Psoas muscle (tissue), 8 donors: ENCODE measurements at places on chromosomes 2 and 18.

- no peak for DNase-seq
Measured at GRCh38 chr18:52082246-52082645, 257.8 kb upstream of the DCC start.

DNA sequence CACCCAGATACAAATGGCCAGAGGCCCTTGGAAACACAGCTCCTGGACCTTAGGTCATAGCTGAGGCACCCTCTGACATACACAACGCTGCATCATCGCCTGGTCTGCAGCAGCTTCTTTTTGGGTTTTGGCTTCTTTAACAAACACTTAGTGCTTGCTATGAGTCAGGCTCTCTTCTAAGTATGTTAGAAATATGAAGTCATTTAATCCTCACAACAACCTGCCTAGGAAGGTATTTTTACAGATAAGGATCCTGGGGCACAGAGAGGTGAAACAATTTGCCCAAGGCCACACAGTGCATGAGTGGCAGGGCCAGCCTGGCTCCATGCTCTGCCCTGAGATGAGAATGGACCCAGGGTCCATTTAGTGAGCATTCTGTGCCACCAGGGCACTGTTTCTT lies 96.6 kb downstream of the TMEM17 start:
- no peak for DNase-seq

GRCh38 chr2:130963196-130963848 lies 126.6 kb downstream of the ARHGEF4 start:
- DNase-seq, result no peak

DNA sequence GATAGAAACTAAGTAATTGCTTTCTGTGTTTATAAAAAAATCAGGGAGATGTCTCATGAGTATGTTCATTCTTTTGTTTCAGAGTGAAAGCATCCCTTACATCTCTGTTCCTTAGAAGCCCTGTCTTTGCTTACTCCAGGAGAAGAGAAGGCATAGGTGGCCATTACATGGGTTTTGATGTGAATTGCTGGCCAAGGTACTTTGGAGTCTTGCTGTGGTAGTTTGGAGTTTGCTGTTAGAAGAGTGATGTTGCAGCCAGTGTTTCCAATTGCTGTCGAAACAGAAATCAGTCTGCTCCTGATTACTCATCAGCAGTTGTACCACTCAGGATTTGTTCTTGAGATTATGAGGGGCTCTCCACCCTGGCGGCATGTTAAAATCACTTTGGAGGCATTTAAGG lies 97.8 kb upstream of the KLHL14 start:
- DNase-seq, result no peak

DNA sequence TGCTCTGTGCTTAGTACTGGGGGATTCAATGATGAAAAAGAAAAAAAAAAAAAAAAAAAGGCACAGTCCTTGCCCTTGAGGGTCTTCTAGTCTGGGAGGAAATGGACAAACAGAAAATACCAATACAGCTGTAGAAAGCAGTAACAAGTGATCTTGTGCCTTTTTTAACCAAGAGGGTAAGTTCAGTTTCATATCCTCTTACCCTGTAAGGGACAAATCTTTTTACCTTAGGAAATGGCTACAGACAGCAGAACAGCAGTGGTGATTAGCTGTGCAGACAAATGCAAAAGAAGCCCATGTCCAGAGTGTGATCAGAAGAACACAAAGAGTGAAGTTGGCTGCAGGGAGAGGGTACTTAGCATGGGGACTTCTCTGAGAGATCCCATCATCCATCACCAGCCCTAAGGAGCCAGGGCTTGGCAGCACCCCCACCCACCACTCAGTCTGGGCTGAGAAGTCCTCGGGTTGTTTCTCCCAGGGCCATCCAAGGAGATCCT lies 102.9 kb downstream of the ALPK2 start:
- no peak for DNase-seq

DNA sequence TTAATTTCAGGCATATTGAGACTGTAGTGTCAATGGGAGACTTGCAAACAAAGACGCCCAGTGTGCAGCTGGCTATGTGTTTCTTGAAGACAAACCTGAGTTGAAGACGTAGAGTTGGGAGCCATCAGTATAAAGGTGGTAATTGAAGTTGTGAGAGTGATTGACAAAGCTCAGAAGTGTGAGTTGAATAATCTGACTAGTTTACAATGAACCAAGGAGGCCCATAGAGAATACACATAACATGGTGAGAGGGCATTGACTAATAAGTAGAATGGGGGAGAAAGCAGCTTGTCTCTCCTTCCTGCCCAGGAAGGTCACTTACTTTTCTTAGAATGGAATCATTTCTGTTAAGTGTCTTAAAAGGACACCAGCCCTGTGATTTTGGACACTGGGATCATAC lies 14.1 kb downstream of the SP110 start:
- DNase-seq, result no peak

DNA sequence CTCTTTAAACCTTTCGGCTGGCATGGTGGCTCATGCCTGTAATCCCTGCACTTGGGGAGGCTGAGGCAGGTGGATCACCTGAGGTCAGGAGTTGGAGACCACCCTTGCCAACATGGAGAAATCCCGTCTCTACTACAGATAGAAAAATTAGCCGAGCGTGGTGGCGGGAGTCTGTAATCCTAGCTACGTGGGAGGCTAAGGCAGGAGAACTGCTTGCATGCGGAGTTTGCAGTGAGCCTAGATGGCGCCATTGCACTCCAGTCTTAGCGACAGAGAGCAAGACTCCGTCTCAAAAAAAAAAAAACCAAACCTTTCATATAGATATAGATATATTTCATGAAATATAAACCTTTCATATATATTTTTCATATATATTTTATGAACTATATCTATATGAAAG lies 864.7 kb downstream of the TRIB2 start:
- no peak for DNase-seq

DNA sequence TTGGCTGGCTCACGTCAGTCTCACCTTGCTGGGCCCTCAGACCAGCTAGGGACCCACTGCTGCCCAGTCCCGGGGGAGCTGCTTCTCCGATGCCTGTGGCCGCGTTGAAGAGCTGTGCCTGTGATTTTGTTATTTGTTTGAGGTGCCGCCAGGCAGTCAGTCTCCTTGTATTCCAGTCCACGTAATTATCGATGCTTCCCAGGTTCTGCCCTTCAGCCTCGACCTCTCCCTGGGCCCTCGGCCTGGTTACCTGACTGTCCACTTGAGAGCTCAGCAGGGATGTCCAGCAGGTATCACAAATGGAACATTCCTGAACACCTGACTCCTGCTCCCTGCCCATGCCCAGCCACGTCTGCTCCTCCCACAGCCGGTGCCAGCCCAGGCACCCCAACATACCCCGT lies 195.9 kb upstream of the HS6ST1 start:
- DNase-seq, result no peak

- DNase-seq, result no peak
Measured at GRCh38 chr18:9647496-9648323, 33.4 kb upstream of the PPP4R1 start.

DNA sequence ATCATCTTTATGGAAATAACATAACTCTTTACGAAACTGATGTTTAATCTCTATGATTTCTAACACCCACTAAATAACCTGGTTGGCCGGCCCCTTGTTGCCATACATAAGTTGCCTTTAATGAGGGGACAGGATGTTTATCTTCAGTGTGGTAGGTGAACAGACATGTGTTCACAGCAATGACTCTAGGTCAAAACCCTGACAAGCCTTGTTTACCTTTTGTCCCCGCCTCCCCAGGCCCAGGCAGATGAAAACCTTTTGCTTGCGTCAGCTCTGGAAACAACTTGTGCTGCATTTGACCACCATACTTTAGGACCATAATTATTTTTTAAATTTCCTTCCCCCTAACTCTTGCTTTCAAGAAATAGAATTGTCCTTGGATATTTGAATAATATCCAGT lies 2.9 kb upstream of the DSG4 start:
- DNase-seq, result no peak

GRCh38 chr2:67892339-67892846 lies 170.4 kb downstream of the C1D start:
- DNase-seq, result no peak

DNA sequence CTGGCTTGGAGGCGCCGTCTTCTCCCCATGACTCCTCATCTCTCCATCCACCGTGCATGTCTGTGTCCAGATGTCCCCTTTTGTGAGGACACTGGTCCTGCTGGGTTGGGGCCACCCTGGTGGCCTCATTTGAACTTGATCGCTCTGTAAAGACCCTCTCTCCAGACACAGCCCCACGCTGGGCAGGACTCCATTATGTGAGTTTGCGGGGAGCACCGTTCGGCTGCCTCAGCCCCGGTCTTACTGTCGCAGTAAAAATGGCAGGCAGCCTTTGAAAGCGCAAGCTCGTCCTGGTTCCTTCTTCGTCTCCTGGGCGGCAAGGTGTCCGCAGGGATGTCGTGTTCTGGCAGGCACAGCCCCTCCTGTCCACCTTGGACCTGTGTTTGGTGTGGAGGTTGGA lies 17.7 kb downstream of the NFATC1 start:
- DNase-seq, result peak; percentile 41

DNA sequence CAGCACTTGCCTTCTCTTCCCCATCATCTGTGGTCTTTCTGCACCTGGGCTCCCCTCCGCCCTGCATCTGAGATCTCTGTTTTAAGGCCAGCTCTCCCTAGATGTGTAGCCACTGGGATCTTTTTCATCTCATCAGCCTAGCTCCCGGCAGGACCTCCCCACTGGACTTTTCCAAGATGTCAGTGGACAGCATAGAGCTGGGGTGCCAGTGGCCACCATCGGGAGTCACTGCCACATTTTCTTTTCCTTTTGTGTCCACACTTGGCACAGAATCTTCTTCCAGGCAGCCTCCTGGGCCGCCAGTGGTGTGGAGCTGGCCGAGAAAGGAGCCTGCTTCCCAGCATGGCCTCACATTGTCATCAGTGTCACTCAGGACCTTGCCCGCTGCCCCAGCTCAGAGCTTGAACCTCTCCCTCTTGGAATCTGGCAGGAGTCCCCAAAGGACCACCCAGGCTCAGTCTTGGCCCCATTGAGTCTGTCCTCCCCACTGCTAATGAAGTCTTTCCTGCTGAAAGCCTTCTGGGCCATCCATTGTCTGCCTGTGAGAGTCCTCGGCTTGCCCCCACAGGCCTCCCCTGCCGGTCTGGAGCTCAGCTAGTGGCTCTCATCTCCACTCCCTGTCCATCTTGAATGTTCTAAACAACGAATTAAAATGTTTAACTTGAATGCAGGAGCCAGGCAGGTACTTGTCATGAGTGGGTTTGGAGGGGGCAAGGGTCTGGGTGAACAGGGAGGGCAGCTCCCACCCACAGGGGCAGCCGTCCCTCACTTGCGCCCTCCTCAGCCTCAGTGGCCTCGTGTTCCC lies 324.4 kb downstream of the GBX2 start:
- no peak for DNase-seq

DNA sequence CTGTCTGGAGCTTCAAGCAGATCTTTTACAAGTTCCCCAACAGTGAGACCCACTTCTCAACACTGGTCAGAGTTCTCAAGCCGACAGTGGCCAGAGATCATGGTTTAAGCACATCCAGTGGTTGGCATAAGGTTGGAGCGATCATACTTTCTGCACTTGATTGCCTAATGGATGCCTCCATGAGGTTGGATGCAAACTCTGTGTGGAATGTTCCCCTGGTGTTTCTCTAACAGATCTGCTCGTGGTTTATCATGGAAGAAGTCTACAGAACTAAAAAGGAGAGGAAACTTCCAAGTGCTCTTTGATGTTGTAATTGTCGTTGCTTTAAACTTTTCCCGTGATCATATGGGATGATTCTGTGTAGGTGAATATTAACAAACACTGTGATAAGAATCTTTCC lies 60.7 kb downstream of the SH3RF3 start:
- no peak for DNase-seq

DNA sequence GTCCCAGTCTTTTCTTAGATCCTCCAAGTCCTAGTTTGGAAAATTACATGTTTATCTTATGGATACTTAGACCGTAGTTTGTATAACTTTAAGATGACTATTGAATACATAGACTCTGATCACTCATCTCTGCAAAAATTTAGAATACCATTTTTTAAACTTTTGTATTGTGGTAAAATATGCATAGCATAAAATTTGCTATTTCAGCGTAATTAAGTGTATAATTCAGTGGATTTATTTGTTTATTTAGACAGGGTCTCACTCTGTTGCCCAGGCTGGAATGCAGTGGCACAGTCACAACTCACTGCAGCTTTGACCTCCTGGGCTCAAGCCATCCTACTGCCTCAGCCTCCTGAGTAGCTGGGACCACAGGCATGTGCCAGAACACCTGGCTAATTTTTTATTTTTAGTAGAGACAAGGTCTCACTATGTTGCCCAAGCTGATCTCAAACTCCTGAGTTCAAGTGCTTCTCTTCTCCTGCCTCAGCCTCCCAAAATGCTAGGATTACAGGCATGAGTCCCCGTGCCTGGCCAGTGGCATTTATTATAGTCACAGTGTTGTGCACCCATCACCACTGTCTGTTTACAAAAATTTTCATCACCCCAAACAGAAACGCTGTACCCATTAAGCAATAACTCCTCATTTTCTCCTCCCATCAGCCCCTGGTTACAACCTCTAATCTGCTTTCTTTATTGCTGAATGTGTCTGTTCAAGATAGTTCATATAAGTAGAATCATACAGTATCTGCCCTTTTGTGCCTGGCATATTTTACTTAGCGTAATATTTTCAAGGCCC lies 90.0 kb downstream of the MAP3K20 start:
- no peak for DNase-seq

GRCh38 chr18:10202845-10203321 lies 251.6 kb upstream of the APCDD1 start:
- no peak for DNase-seq

GRCh38 chr18:57728941-57729511 lies 74.1 kb downstream of the ATP8B1 start:
- no peak for DNase-seq

GRCh38 chr2:109144271-109144670 lies 15.3 kb downstream of the SH3RF3 start:
- DNase-seq, result no peak

DNA sequence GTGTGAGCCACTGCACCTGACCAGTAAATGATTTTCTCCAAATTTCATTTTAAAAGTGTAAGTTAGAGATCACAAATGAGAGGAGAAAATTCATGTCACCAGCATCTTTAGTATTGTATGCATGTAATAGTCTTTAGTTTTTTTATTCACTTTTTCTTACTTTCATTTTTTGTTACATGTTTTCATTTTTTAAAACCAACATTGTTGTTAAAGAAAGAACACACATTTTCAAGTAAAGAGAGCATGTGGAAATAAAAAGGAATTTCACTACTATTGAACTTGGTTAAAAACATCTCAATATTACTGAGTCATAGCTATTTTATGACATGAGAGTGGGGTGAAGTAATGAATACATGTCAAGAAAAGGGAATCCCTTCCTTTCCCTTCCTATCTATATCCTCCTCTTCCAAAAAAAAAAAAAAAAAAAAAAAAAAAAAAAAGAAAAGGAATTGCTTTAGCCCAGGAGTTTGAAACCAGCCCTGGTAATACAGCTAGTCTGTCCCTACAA lies 29.1 kb upstream of the PMAIP1 start:
- DNase-seq, result no peak

GRCh38 chr2:232026910-232027309 lies 65.4 kb downstream of the DIS3L2 start:
- DNase-seq, result no peak

GRCh38 chr2:8600456-8600855 lies 81.4 kb upstream of the ID2 start:
- no peak for DNase-seq
